ENCODE measurements at places on chromosomes 3 and 15. TPM values are rescaled to one million over a fixed set of nuclear protein-coding genes. Genes with fewer than 3 reads are reported as not detected.

GRCh38 chr3:133361435-133361834, 38.4 kb upstream of the BFSP2 start:
- H3K36me3 ChIP-seq, result no peaks in the 10 kb centered on the region
- no peak overlapping the region for H3K27ac ChIP-seq
- H3K4me1 ChIP-seq, result no peaks in the 10 kb centered on the region
- no peak for DNase-seq
- peaks cover 6% of the 10 kb centered on the region for H3K27me3 ChIP-seq
- H3K4me3 ChIP-seq, result no peak overlapping the region

- DNase-seq, result no peak
- H3K36me3 ChIP-seq, result no peaks in the 10 kb centered on the region
- H3K4me1 ChIP-seq, result no peaks in the 10 kb centered on the region
- no peak within 1 kb of the TSS for H3K27ac ChIP-seq
- peaks cover 90% of the 10 kb centered on the region for H3K27me3 ChIP-seq
These were observed at the start of the genes DUOX1 and DUOXA1 for GRCh38 chr15:45129651-45130129. Gene DUOX1, plus strand, starts transcription at chr15:45129994. Its CDS starts 1,973 bp downstream, at chr15:45131967. Gene DUOXA1, minus strand, starts transcription at chr15:45129879. Its CDS starts 6,865 bp downstream, at chr15:45123014.

DNA sequence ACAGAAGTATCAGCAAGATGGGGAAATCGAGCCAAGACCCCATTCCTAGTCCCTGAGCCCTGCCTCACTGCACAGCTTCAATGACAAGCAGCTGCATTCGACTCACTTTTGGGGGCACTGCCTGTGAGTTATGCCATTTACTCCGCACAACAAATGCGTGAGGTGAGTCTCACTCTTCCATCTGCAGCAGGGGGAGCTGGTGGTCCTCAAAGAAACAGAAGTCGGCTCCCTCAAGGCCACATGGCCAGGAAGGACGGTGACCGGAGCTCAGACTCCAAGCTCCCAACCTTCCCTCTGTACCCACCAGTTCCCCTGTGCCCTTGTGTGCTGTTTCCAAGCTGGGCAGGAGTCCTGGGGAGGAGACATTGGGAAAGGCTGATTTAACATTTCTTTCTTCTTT, 127.7 kb upstream of the IQSEC1 start:
- H3K4me1 ChIP-seq, result no peaks in the 10 kb centered on the region
- no peak for DNase-seq
- H3K36me3 ChIP-seq, result no peaks in the 10 kb centered on the region
- H3K4me3 ChIP-seq, result no peak overlapping the region
- H3K27ac ChIP-seq, result no peak overlapping the region

GRCh38 chr15:100106732-100107131, 235.0 kb downstream of the ADAMTS17 start:
- H3K27me3 ChIP-seq, result no peaks in the 10 kb centered on the region
- peaks cover 14% of the 10 kb centered on the region for H3K4me1 ChIP-seq
- H3K4me3 ChIP-seq, result no peak overlapping the region
- no peaks in the 10 kb centered on the region for H3K36me3 ChIP-seq
- DNase-seq, result no peak

GRCh38 chr3:18712713-18713576, 287.8 kb upstream of the SATB1 start:
- H3K4me1 ChIP-seq, result no peaks in the 10 kb centered on the region
- no peak for DNase-seq
- no peak overlapping the region for H3K4me3 ChIP-seq
- H3K27me3 ChIP-seq, result no peaks in the 10 kb centered on the region
- H3K27ac ChIP-seq, result no peak overlapping the region

GRCh38 chr3:26171006-26171405, 381.1 kb downstream of the OXSM start:
- no peaks in the 10 kb centered on the region for H3K27me3 ChIP-seq
- H3K4me1 ChIP-seq, result no peaks in the 10 kb centered on the region
- H3K36me3 ChIP-seq, result no peaks in the 10 kb centered on the region
- H3K27ac ChIP-seq, result no peak overlapping the region

DNA sequence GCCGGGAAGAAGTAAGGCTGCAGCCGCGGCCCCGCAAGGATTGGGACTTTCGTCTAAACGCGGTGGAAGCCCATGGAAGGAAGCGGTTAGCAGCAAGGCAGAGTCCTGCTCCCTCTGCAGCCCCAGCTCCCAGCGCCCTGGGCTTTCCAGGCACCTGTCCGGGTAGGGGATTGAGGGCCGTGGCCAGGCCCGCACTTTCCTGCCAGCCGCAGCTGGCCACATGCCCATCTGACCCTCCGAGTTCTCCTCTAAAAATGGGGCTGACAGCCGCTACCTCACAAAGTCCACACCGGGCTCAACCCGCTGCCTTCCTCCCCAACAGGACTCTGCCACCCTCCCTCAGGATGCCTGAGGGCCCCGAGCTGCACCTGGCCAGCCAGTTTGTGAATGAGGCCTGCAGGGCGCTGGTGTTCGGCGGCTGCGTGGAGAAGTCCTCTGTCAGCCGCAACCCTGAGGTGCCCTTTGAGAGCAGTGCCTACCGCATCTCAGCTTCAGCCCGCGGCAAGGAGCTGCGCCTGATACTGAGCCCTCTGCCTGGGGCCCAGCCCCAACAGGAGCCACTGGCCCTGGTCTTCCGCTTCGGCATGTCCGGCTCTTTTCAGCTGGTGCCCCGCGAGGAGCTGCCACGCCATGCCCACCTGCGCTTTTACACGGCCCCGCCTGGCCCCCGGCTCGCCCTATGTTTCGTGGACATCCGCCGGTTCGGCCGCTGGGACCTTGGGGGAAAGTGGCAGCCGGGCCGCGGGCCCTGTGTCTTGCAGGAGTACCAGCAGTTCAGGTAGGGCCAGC, 1.9 kb downstream of the NEIL1 start:
- no peaks in the 10 kb centered on the region for H3K27me3 ChIP-seq
- H3K4me1 ChIP-seq, result peaks cover 7% of the 10 kb centered on the region
- DNase-seq, result peak; percentile 11
- peak overlapping the region; percentile 84 for H3K4me3 ChIP-seq

- H3K27me3 ChIP-seq, result no peaks in the 10 kb centered on the region
- no peak overlapping the region for H3K27ac ChIP-seq
- no peak overlapping the region for H3K4me3 ChIP-seq
- H3K36me3 ChIP-seq, result no peaks in the 10 kb centered on the region
- no peak for DNase-seq
These were observed 37.5 kb downstream of the SLC6A20 start for GRCh38 chr3:45758871-45759270.

DNA sequence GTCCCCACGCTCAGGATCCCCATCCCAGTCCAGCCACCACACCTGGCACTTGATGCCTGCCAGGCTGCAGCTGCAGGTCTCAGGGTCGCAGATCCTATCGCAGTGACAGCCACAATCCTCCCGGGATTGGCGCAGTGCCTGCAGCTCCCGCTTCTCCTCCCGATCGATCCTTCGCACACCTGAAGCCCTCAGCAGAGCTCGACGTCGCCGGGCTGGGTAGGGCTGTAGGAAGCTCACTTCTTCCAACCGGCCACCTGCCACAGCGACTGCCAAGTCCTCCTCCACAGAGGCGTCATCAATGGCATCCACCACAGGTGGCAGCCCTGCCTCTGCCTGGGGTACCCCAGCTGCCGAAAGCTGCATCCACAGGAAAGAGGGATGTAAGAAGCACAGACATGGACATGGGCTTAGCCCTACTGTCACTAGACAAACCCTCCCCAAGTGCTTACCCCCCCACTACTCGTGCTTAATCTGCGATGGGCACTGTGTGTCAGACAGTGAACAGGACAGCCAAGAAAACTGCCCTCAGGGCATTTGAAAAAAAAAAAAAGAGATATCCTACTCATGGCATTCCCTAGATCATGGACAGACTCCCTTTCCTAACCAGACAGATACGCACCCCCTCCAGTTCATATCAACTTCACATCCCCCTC, 9.2 kb downstream of the CSRNP1 start:
- peaks cover 43% of the 10 kb centered on the region for H3K4me1 ChIP-seq
- DNase-seq, result no peak
- H3K27ac ChIP-seq, result no peak overlapping the region
- H3K27me3 ChIP-seq, result no peaks in the 10 kb centered on the region

- no peaks in the 10 kb centered on the region for H3K4me1 ChIP-seq
- no peaks in the 10 kb centered on the region for H3K36me3 ChIP-seq
- DNase-seq, result peak; percentile 14
- H3K27me3 ChIP-seq, result no peaks in the 10 kb centered on the region
- no peak overlapping the region for H3K27ac ChIP-seq
These were observed 151.9 kb upstream of the LINGO1 start for GRCh38 chr15:77784361-77785292.

GRCh38 chr15:71551566-71551965, 258.8 kb upstream of the NR2E3 start:
- no peak for DNase-seq
- H3K4me1 ChIP-seq, result no peaks in the 10 kb centered on the region
- H3K27ac ChIP-seq, result no peak overlapping the region
- H3K36me3 ChIP-seq, result no peaks in the 10 kb centered on the region
- no peaks in the 10 kb centered on the region for H3K27me3 ChIP-seq
- no peak overlapping the region for H3K4me3 ChIP-seq

DNA sequence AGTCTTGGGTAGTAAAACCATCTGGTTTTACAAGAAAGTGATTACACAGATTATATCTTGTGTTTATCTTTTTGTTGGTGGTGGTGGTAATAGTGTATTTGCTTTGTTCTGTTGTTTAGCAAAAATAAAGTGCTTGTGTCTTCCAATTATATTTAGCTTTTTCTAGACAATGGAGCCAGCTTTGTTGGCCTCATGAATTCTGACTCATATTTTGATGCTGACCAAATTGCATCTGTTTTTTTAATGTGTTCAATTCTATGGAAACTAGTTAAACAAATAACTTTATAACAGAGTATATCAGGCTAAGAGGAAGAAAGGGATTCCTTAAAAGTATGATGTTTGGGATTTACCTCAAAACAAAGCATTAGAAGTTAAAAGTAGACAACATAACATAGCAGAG, 69.3 kb upstream of the BFSP2 start:
- no peaks in the 10 kb centered on the region for H3K4me1 ChIP-seq
- no peak overlapping the region for H3K4me3 ChIP-seq
- no peak overlapping the region for H3K27ac ChIP-seq
- DNase-seq, result no peak

GRCh38 chr3:85835857-85836440, 877.2 kb downstream of the CADM2 start:
- H3K4me3 ChIP-seq, result no peak overlapping the region
- DNase-seq, result no peak
- no peaks in the 10 kb centered on the region for H3K27me3 ChIP-seq
- no peak overlapping the region for H3K27ac ChIP-seq

DNA sequence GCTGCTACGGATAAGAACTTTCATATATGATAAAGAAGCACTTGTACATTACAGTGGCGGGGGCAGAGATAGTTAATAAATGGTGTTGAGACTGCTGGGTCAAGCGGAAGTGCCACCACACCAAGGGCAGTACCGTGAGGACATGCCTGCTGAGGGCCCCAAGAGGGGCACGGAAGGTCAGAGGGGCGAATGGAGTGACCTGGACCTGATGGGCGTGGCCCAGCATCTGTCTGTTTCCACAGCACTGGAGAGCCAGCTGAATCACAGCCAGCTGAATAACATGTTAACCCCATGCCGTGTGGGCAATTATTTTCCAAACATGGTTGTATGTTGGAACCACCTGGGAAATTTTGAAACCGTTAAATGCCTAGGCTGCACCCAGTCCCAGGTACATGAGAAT, 37.2 kb downstream of the ANKDD1A start:
- no peak for DNase-seq
- no peak overlapping the region for H3K4me3 ChIP-seq
- H3K4me1 ChIP-seq, result no peaks in the 10 kb centered on the region
- no peaks in the 10 kb centered on the region for H3K36me3 ChIP-seq
- no peak overlapping the region for H3K27ac ChIP-seq

DNA sequence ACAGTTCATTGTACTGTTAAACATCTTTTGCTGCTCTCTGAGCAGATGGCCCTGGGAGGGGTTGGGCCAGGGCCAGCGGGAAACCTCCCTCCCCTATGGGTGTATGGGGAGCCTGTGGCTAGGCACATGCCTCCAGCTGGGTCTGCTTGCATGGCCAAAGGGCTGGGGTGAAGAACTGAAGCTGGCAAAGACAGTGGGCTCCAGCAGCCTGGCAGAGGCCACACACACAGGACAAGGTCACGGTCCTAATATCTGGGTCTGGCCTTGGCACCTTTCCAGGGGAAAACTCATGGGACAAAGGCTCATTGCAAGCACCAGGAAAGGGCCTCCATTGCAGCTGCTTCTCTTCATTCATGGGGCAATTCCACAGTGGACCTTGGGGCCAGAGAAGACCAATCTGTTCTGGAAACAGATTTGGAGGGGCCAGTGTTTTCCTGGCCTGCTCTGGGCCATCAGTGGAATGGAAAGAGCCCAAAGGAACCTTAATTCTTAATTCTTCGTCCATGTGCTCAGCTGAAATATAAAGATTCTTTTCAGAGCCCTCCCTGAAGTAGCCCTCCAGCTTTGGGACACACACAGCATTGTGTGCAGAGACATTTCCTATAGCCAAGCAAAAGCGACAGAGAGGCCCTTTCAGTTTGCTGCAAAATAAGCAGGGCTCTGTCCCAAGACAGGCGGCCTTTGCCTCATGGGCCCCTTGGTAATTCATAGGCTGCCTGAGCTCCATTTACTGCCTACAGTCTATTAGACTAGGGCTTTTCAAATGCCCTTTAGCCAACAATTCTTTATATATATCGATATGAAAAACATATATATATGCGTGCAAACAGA, 11.3 kb upstream of the LIMD1 start:
- H3K27ac ChIP-seq, result no peak overlapping the region
- H3K4me3 ChIP-seq, result no peak overlapping the region
- H3K36me3 ChIP-seq, result no peaks in the 10 kb centered on the region
- no peak for DNase-seq

- H3K27ac ChIP-seq, result no peak overlapping the region
- H3K27me3 ChIP-seq, result no peaks in the 10 kb centered on the region
- peaks cover 3% of the 10 kb centered on the region for H3K4me1 ChIP-seq
- no peaks in the 10 kb centered on the region for H3K36me3 ChIP-seq
These were observed 151.0 kb upstream of the SLC2A2 start for GRCh38 chr3:171177553-171177952.

- H3K36me3 ChIP-seq, result no peaks in the 10 kb centered on the region
- no peaks in the 10 kb centered on the region for H3K27me3 ChIP-seq
- no peak overlapping the region for H3K4me3 ChIP-seq
- H3K4me1 ChIP-seq, result peaks cover 25% of the 10 kb centered on the region
- peak overlapping the region; percentile 96 for H3K27ac ChIP-seq
- DNase-seq, result peak; percentile 95
These were observed 14.6 kb downstream of the XIRP1 start for GRCh38 chr3:39177708-39178332.

GRCh38 chr15:74253211-74253921, 17.2 kb downstream of the CCDC33 start:
- H3K36me3 ChIP-seq, result no peaks in the 10 kb centered on the region
- peaks cover 4% of the 10 kb centered on the region for H3K27me3 ChIP-seq
- no peak for DNase-seq
- H3K27ac ChIP-seq, result no peak overlapping the region
- H3K4me3 ChIP-seq, result no peak overlapping the region

PXYLP1 gene
- 1.7 TPM for total RNA-seq

FAN1 gene
- 11.7 TPM for total RNA-seq

OXTR gene
- total RNA-seq, result 0.67 TPM

MFAP1 gene
- total RNA-seq, result 29.3 TPM

EFCAB12 gene
- 0.25 TPM for total RNA-seq
